CD4-positive, alpha-beta T cell treated with Interleukin-4 for 4 hours (primary cell): ENCODE measurements at places on chromosomes 5 and 9.

DNA sequence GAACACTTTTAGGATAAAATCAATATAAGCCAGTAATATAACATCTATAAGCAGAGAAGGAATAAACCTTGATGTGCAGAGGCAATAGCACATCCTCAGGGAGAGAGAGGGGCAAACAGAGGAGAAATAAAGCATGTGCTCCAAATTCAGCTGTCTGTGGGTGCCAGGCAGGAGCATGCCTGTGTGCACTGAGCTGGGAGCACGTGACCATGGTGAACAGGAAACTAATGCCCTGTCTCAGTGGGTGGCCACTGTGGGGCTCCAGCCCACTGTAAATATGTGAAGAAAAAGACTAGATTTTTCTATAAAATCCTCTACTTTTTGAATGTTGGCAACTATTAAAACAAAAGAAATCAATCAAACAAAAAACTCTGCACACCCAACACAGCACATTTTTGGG lies 55.3 kb downstream of the FYB1 start:
- peak; percentile 57 for DNase-seq

GRCh38 chr5:23303435-23303834 lies 204.0 kb upstream of the PRDM9 start:
- no peak for DNase-seq

DNA sequence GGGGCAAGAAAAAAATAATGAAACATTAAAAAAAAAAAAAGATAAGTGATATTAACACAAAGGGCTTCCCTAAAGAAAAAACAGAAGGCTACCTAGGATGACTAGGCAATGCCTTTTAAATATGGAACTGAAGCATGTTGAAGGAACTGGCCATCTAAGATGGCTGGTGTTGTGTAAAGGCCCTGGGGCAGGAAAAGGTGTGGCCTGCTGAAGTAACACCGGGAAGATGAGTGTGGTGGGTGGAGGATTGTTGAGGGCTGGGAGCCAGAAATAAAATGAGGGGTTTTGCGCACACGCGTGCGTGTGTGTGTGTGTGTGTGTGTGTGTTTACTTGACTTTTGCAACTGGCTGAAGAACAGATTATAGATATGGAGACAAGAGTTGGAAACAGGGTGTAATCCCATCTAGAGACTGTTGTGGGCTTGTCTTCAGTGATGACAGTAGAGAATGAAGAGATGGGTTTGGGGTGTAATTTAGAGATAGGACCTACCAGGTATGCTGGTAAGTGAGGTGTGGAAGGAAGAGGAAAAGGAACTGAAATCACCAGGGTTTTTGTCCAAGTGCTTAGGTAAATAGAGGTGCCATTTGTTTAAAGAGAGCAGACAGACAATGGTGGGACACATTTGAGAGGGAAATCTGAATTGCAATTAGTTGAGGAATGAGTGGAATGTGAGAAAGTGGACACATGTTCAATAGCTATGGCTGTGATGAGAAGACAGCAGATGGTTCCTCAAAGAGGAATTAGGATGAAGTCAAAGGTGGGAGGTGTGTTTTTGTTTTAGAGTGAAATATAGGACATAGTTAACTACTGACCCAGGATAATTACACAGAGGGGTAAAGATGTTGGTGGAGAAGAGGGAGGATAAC lies 33.9 kb downstream of the RAD23B start:
- no peak for DNase-seq

DNA sequence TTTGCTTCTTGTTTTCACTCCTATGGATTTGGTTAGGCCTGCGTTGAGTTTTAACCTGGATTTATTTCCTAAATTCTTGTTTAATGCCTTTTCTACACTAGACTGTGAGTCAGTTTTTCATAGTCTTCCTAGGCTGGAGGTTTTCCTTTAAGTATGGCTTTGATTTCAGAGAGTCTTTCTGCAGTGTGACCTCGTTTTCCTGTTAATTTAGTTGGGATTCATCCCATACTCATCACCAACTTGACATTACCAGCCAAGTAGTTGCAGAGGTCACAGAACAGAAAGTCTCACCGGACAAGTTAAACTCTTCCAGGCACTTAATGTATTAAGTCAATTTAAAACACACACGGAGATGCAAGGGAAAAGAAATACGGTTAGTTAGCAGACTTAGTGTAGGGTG lies 29.7 kb upstream of the AUH start:
- DNase-seq, result no peak

GRCh38 chr9:9752722-9753121 lies 860.1 kb downstream of the PTPRD start:
- DNase-seq, result no peak

- no peak for DNase-seq
Measured at GRCh38 chr5:116573279-116573701, 1.3 kb downstream of the SEMA6A start.

- DNase-seq, result no peak
Measured at GRCh38 chr9:137497921-137498719, 39.0 kb upstream of the NSMF start.

GRCh38 chr5:143742951-143743350 lies 69.0 kb upstream of the HMHB1 start:
- DNase-seq, result no peak
